ENCODE measurements at places on chromosomes 7 and 10.
A peak's percentile ranks its signal among the peaks of the same experiment; 100 is the strongest.

- no peak for DNase-seq
Observed at GRCh38 chr7:108330227-108330626, 126.0 kb downstream of the NRCAM start.

- DNase-seq = no peak
Observed at GRCh38 chr10:99937630-99938029, 72.1 kb downstream of the DNMBP start.

GRCh38 chr7:152072421-152072820 lies 46.9 kb downstream of the GALNT11 start:
- DNase-seq = no peak

- no peak for DNase-seq
Observed at GRCh38 chr7:125651823-125652528, 722.4 kb upstream of the POT1 start.

- DNase-seq = no peak
Observed at GRCh38 chr7:46939558-46939957, 642.4 kb downstream of the TNS3 start.

GRCh38 chr10:10056961-10057360 lies 960.7 kb upstream of the CELF2 start:
- DNase-seq = no peak

GRCh38 chr7:46859963-46860475 lies 721.9 kb downstream of the TNS3 start:
- no peak for DNase-seq

DNA sequence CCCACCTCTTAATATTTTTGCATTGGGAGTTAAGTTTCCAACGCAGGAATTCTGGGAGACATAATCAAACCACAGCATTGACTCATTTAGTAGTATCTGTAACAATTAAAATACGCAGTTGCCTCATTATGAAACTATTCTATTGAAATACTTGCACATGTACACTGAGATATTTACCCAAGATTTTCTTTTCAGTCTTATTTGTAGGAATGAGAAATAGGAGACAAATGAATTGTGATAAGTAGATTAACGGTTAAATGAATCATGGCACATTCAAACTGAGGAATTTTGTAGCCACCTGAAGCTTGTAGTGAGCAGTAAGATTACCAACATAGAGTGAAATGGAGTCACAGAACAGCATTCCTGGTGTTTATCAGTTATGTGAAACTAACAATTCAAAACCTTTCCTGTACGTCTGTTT lies 18.1 kb downstream of the RP9 start:
- no peak for DNase-seq

- no peak for DNase-seq
Observed at GRCh38 chr10:26755443-26755903, 58.0 kb downstream of the PDSS1 start.

DNA sequence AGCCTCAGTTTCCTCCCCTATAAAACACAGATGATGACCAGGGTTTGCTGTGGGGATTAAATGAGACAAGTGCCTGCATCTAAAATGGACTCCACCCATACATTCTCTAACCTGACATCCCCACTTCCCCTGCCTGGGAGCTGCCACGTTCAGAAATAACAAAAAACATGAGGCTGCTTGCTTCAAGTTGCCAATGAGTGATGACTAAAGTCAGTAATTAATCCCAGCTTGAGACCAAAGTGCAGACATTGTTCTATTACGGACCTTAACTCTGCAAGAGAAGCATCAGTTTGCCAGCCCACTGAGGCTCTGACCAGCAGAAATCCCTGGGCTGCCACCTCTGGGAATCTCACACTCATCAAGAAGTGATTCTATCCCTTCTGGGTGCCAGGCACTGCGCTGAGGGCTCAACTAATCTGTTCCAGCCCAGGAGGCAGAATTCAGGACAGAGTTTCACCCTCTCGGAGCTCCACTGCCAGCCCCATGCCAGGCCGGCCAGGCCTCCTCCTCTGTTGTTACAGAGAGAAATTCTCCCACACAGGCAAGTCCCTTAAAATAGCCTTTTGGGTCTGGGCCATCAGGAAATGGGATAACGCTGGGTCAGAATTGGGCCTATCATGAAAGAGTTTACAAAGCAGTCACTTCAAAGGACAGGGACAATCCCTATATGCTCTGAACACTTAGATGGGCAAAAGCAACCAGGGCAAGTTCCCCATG lies 11.4 kb downstream of the SH3PXD2A start:
- DNase-seq = no peak

DNA sequence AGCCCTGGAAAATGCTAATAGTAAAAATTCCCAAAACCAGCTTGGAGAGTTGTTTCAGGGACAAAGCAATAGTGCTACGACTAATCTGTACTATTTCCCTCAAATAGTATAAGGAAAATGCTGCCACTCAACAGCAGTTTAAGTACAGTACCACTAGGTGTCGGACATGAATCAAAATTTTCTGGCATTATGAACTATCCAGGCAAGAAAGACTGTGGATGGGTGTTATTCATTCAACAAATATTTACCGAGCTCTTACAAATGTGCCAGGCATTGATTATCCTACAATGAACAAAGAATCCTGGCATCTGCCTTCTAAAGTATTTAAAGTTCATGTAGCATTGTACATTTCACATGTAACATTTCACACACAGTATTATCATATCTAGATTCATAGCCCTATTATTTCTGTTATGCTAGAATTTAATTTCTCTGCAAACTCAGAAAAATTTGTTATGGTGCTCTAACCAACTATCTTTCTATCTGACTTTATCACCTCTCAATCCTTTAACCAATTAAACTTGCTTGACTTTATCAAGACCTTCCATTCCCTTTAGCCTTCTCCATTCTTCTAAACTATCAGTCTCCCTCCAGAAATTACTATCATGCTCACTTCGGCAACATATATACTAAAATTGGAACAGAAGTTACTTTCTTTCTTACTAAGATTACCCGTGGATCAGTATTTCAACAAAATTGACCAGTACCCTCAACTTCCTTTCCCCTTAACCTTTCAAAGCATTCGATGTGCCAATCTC lies 80.6 kb downstream of the ARHGAP21 start:
- no peak for DNase-seq

GRCh38 chr7:91784469-91784868 lies 96.0 kb downstream of the MTERF1 start:
- DNase-seq = no peak

DNA sequence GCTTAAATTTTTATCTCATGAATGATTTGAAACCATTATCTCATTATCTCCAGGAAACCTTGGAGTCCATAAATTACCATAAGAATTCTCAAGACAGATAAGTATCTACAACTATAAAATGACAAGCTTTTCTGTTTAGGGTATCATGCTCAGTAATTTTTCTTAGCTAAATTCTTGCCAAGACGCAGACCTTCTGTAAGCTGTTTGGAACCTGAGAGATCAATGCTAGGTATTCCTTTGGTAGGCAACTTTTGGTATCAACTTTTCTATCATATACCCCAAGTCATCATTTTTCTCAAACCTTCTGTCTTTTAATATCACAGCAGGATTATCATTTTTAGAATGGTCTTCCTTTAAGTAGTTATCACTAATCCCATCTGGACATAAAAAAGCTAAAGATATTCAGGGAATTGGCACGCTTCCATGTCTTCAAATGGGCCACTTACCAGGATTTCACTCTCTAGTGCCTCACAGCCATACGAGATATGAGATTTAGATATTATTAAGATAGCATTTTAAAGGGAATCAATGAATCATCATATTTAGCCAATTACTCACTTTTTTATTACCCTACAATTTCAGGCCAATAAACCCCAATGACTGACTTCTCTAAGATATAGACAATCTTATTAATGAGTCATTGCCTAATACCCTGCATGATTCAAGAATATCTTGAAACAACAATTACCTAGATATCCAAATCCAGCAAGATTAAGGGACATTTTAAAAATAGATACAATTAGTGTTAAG lies 544.1 kb downstream of the HTR7 start:
- no peak for DNase-seq

DNA sequence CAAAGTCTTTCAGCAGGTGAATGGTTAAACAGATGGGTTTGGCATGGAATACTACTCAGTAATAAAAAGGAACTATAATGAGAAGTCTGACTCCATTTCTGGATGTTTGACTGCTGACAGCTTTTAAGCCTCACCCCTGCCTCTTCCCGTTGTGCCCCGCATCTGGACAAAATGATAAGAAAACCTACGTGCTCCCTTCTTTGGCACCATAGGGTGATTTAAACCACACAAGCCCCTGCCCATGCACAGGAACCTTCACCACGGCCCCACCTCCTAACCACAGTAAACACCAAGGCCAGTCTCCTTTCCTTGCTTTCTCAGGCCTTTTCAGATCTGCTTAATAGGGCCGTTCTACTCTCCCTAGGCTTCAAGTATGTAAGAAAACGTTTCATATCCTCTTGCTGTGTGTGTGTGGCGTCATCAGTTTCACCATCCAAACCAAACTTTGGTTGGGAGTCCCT lies 47.1 kb upstream of the UBN2 start:
- peak; percentile 93 for DNase-seq

DNA sequence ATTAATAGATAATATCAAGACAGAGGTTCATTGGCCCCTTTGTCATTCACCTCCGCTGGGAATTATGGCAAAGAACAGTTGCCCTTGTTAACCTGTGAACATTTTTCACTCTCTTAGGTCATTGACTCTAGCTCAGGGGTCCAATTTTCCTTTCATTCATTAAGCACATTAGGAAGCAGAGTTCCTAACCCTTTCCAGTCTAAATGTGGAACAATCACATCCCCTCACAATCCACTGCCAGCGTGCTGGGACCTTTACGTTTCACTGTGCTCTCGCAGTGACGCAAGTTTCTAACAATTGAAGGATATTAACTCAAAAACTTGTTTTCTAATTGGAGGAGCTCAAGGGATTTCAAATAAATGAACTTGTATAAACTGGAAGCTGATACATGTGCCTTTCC lies 79.3 kb upstream of the MEOX2 start:
- DNase-seq = no peak

DNA sequence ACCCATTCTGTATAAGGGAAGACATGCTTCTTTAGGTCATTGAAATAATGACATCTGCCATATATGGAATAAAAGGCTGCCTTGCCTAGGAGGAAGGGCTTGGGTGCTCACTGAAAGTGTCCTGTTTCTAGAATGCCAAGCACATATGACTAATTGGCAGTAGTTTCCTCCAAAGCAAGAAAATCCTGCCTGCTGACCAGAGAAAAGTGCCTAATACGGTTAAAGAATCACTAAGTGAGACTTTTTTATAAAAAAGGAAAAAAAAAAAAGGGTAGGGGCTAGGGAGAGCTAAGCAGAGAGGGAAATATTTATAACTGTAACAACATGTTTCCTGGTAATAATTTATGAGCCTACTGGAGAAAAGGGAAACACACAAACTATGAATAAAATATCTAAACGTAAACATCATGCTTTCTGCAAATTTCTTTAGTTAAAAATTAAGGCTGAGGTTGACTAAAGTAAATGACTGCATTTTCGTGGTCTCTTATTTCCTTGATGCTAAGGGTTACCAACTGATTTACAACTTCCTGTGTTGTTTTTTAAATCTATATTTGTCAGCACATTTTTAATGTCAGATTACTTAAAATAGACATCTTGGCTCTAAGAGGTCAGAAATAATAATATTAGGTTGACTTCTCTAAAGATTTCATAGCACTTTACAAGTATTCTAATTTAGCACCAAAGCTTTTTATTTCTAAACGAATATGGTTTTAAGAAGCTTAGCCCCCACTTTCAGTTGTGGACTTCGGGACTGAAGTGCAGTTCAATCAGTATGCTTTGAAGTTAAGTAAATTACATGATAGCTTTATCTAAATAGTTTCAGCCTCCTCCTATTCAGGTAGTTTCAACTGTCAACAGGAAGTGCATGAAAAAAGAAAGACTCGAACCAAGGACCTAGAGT lies 89.6 kb downstream of the CABCOCO1 start:
- no peak for DNase-seq

DNA sequence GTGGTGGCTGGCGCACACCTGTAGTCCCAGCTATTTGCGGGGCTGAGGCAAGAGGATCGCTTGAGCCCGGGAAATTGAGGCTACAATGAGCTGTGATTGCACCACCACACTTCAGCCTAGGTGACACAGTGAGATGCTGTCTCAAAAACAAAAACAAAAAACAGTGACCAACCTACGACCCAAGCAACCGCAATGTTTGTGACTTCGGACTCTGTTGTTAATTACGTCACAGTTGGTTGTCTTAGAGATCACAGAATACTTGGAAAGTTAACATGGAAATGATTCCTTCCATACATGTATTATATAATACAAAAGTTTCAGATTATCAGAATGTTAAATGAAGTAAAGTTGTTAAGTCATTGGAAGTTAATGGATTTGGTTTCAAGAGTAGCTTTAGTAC lies 106.2 kb downstream of the REEP3 start:
- no peak for DNase-seq

GRCh38 chr10:33559105-33559504 lies 224.6 kb upstream of the NRP1 start:
- DNase-seq = no peak

GRCh38 chr10:35058134-35058533 lies 32.0 kb downstream of the CUL2 start:
- no peak for DNase-seq

GRCh38 chr7:143499743-143500348 lies 22.2 kb downstream of the TAS2R41 start:
- no peak for DNase-seq

DNA sequence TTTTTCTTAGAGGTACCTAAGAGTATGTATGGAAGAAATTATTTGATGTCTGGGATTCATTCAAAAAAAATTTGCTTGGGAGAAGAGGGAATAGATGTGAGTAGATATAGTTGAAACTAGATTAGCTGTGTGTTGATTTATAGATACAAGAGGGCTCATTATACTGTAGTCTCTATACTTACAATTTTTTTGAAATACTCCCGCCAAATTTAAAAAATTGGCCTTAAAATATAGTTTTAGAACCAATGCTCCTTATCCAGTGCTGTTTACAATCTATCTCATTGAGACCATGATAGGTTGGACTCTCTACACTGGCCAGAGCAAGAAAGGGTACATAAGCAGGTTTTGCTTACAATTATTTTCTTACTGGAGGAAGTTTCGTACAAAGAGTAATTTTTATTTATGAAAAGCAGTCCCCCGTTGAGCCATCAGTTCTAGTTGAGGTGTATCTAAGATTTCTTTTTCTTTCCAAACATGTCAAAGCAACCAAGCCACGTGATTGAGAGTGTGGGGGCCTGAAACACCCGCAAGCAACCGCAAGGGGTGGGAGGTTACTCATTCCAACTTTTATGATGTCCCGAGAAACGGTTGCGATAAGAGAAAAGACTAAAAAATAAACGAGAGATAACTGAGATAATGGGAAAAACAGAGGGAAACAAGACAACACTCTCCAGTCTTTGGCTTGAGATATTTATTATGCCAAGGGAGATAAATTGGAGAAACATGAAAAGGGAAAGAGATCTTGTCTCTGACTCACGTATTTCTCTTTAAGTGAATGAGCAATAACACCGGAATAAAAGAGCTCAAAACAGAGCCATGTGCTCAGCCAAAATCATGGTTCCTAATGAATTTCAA lies 729.2 kb downstream of the LRMDA start:
- no peak for DNase-seq

DNA sequence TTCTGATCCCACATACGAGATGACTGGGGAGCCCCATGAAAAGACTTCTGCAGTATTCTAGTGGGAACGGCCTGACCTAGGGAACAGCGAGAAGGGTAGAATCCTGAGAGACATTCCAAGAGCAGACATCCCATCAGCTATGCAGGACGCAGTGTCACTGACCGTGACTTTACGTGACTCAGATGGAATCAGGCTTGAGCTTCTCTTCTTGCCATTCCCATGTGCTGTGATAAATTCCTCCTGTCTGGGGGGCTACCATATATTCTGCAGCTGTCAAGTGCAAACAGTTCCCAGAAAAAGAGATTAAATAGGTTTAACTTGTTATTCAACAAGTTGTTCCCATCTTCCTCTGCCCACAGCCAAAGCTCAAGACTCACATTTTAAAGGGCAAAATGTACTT lies 73.1 kb upstream of the PDE1C start:
- DNase-seq = no peak

Measured in CMK (cell line).